ENCODE measurements at places on chromosomes 1 and 21.

DNA sequence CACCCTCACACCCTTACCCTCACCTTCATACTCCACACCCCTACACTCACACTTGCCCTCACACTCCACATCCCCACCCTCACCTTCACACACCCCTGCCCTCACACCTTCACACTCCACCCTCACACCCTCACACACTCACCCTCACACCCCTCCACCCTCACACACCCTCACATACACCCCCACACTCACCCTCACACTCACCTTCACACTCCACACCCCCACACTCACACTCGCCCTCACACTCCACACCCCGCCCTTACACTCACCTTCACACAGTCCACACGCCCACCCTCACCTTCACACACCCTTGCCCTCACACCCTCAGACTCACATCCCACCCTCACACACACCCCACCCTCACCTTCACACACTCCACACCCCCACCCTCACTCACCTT lies 43.6 kb upstream of the EDN2 start:
- DNase-seq = no peak

GRCh38 chr1:42613803-42614131 lies 44.5 kb upstream of the PPIH start:
- no peak for DNase-seq

DNA sequence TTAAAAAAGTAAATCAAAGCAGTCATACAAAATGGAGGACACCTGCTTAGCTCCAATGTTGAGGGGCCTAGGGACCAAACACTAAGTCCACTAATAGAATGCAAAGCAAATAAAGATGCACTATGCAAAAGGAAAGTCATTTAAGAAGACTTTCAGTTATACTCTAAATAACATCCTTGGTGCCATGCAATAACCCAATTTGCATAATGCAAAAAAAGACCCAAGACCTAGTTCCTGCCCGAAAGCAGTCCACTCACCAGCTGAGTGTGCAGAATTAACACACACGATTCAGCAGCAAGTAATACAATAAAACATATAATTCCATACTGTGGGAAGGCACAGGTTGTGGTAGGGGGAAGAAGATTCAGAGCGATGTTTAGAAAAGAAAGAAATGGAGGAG lies 101.8 kb downstream of the TGFBR3 start:
- DNase-seq = no peak

GRCh38 chr21:33302796-33303195 lies 22.0 kb upstream of the IFNAR1 start:
- DNase-seq = no peak

DNA sequence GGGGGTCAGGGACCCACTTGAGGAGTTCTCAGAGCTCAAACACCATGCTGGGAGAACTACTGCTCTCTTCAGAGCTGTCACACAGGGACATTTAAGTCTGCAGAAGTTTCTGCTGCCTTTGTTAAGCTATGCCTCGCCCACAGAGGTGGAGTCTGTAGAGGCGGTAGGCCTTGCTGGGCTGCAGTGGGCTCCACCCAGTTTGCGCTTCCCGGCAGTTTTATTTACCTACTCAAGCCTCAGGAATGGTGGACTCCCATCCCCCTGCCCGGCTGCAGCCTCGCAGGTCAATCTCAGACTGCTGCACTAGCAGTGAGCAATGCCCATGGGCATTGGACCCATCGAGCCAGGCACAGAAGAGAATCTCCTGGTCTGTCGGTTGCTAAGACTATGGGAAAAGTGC lies 706.4 kb downstream of the LRRIQ3 start:
- no peak for DNase-seq
